Panc1 (cell line): ENCODE measurements at places on chromosomes 1 and 21. TPM values are rescaled to one million over a fixed set of nuclear protein-coding genes. Genes with fewer than 3 reads are reported as not detected.

The PADI3 gene
- 3.4 TPM for total RNA-seq

The DDR2 gene
- 1.9 TPM for total RNA-seq

The LRRC7 gene
- not detected for total RNA-seq

The CSF3R gene
- total RNA-seq = 0.31 TPM

The ZNF695 gene
- total RNA-seq = 14.7 TPM

The ERVH48-1 gene
- 0.05 TPM for total RNA-seq

The CHRM3 gene
- 0.13 TPM for total RNA-seq

The MIGA1 gene
- total RNA-seq = 14.4 TPM

The FCER1G gene
- total RNA-seq = 0.77 TPM

The ACADM gene
- 57.2 TPM for total RNA-seq

The SH3BGR gene
- 1.7 TPM for total RNA-seq

The LRRC71 gene
- 0.77 TPM for total RNA-seq

The ACTN2 gene
- 0.49 TPM for total RNA-seq

The CLCA1 gene
- 0.08 TPM for total RNA-seq

The PROK1 gene
- not detected for total RNA-seq

The AMY1C gene
- total RNA-seq = not detected

The GNAT2 gene
- total RNA-seq = 0.44 TPM

The CD1D gene
- total RNA-seq = not detected

The TEDDM1 gene
- not detected for total RNA-seq

The COL24A1 gene
- total RNA-seq = 0.08 TPM

The SPATA1 gene
- 5.0 TPM for total RNA-seq

The CRYBG2 gene
- 0.64 TPM for total RNA-seq

The TOR1AIP1 gene
- 62.0 TPM for total RNA-seq

The BARHL2 gene
- total RNA-seq = not detected

The DMRTA2 gene
- total RNA-seq = not detected

The ZNF593OS gene
- total RNA-seq = not detected

The SLX9 gene
- 50.9 TPM for total RNA-seq

The HPDL gene
- 1.9 TPM for total RNA-seq

The RIPPLY3 gene
- 1.2 TPM for total RNA-seq

The CACNA1E gene
- total RNA-seq = not detected

The CATSPERE gene
- total RNA-seq = 0.31 TPM

The OR2L3 gene
- total RNA-seq = not detected

The FMO4 gene
- total RNA-seq = 0.33 TPM

The PTGER3 gene
- total RNA-seq = 0.08 TPM

The ISG20L2 gene
- total RNA-seq = 40.6 TPM

The PTGS2 gene
- not detected for total RNA-seq

The ETNK2 gene
- 6.7 TPM for total RNA-seq
